ENCODE measurements at places on chromosomes 12 and 14.
A peak's percentile ranks its signal among the peaks of the same experiment; 100 is the strongest.

- no peaks in the 10 kb centered on the region for H3K27me3 ChIP-seq
- H3K4me1 ChIP-seq, result no peaks in the 10 kb centered on the region
- no peaks in the 10 kb centered on the region for H3K36me3 ChIP-seq
Measured at GRCh38 chr12:75444429-75445136, 36.0 kb upstream of the GLIPR1 start.

DNA sequence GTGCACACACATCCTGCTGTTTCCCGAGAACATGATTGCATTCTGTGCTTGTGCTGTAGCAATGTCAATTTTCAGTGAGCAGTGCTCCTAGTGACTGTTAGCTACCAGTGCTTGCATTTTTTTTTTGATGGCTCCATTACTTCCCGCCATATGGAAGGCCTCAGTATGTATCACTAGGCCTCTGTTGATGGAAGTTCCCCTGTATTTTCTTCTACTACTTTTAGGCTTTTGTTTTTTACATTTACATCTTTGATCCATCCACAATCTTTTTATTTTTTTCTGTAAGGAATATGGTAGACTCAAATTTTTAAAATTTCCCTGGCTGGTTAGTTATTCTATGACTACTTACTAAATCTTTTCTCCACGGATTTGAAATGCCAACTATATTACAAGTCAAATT is 49.1 kb downstream of the ZNF664 start:
- H3K27me3 ChIP-seq, result no peaks in the 10 kb centered on the region
- no peak for DNase-seq
- H3K4me1 ChIP-seq, result peaks cover 20% of the 10 kb centered on the region
- no peak overlapping the region for H3K27ac ChIP-seq

DNA sequence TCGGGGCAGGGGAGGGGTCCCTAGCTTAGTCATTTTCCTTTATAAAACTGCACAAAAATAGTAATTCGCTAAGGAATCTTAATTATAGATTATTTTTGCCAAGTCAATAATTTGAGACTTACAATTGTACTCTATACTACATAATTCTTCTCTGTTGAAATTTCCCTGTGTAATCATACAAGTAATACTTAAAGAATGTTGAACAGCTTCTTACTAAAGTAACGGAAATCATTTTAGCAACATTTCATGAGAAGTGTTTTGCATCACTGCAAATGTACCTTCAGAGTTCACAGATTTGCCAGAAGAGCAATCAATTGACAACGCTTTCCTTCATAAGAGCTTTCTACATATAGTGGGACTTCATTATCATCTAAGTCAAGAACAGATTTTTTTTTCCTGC is 7.9 kb upstream of the GNG2 start:
- no peak overlapping the region for H3K4me3 ChIP-seq
- no peak overlapping the region for H3K27ac ChIP-seq
- no peak for DNase-seq
- H3K36me3 ChIP-seq, result no peaks in the 10 kb centered on the region

DNA sequence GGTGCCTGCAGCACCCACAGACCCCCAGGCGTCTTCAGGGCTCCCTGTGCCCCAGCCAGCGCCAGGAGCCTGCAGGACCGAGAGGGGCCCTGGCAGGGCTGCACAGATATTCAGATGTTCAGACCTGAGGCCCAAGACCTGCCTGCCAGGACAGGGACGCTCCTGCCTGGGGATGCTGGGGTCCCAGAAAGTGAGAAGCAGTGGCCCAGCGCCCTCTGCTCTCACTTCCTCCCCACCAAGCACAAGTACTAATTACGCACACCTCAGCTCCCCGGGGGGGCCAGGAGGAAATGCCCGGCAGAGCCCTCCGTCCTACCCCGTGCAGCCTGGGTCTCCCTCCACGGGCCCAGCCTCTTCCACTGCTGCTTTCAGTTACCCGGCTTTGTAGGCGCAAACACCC is 28.8 kb upstream of the INF2 start:
- H3K27me3 ChIP-seq, result no peaks in the 10 kb centered on the region
- DNase-seq, result no peak
- H3K27ac ChIP-seq, result no peak overlapping the region
- H3K36me3 ChIP-seq, result no peaks in the 10 kb centered on the region

DNA sequence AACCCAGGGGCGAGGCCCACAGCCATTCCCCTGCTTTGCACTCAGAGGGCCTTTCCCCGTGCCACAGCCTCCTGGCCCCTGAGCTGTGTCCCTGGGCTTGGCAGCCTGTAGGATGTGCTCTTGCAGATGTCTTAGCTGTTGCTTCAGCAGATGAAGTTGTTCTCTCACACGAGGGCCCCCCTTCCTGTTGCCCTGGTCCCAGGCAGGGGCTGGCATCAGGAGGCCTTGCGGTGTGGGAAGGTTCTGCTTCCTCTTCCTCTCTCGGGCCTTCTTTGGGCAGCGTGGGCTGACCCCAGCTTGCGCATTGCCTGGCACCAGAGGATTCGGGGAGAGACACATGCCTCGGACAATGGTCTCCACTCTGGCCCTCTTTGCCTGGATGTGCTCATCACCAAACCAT is 12.7 kb downstream of the PROX2 start:
- H3K36me3 ChIP-seq, result no peaks in the 10 kb centered on the region
- H3K4me3 ChIP-seq, result no peak overlapping the region
- no peak for DNase-seq
- no peak overlapping the region for H3K27ac ChIP-seq
- no peaks in the 10 kb centered on the region for H3K27me3 ChIP-seq
- H3K4me1 ChIP-seq, result no peaks in the 10 kb centered on the region

GRCh38 chr12:104627990-104628830 is 171.5 kb downstream of the CHST11 start:
- H3K27me3 ChIP-seq, result no peaks in the 10 kb centered on the region
- H3K4me1 ChIP-seq, result peaks cover 22% of the 10 kb centered on the region
- no peak overlapping the region for H3K4me3 ChIP-seq
- no peaks in the 10 kb centered on the region for H3K36me3 ChIP-seq
- no peak for DNase-seq

- no peaks in the 10 kb centered on the region for H3K27me3 ChIP-seq
- peaks cover 14% of the 10 kb centered on the region for H3K4me1 ChIP-seq
- no peak overlapping the region for H3K27ac ChIP-seq
- DNase-seq, result no peak
Measured at GRCh38 chr14:90491911-90492531, 95.2 kb downstream of the CALM1 start.

DNA sequence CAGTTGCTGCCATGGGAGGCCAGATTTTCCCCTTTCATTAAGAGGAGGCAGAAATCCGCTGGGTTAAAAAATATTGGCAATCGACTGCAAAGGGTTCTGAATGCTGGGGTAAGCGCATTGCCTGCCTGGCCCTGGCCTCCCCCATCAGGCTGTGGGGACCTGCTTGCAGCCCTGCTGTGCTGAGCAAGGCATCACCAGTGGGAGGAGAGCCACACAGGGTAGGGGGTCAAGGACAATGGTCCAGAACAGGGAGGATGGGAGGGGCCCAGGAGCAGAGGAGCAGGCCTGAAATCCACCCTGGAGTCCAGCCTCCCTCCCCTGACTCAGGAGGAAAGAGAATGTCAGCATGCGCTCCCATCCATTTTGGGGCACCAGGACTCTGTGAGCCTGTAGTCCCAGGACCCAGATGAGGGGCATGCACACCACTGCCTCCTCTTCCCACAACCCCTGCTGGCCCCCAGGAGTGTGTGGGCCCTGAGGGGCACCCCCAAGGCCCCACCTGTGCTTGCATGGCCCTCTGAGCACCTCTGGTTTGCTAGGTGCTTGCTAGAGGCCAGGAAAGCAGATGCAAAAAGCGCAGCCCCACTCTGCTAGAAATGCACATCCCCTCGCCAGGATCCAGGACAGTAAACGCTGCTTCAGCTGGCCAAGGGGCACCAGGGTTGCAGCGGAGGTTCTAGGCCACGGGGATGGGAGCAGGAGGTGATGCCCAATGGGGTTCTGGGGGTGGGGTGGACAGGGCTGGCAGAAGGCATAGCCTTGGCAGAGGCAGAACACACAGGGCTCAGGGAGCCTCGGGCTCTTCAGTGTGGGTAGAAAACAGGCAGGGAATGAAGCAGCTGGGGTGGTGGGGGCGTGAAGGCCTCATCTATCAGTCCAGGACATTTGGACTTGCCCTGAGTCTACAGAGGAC is 14.6 kb downstream of the TESC start:
- DNase-seq, result no peak
- H3K27ac ChIP-seq, result no peak overlapping the region
- H3K4me3 ChIP-seq, result no peak overlapping the region
- H3K4me1 ChIP-seq, result no peaks in the 10 kb centered on the region
- H3K27me3 ChIP-seq, result no peaks in the 10 kb centered on the region

DNA sequence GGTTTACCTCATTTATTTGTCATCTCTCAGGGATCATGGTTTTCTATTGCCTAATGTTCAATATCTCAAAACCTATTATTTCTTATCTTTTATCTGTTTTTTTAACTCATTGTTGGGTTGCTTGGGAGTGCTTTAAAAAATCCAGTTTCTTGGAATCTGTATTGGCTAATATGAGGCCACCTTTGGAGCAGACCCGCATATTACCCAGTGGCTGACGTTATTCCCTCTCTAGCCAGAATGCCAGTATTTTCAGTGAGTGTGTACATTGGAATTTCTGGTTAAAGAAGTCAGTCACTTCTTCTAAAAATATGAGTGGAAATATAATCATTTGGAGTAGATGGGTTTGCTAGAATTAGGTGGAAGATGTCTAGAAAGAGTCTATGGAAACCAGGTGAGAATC is 38.3 kb downstream of the PRMT8 start:
- no peak overlapping the region for H3K4me3 ChIP-seq
- H3K4me1 ChIP-seq, result no peaks in the 10 kb centered on the region
- no peaks in the 10 kb centered on the region for H3K27me3 ChIP-seq
- H3K27ac ChIP-seq, result no peak overlapping the region
- no peaks in the 10 kb centered on the region for H3K36me3 ChIP-seq
- DNase-seq, result no peak

- no peaks in the 10 kb centered on the region for H3K36me3 ChIP-seq
- no peak for DNase-seq
- no peak overlapping the region for H3K4me3 ChIP-seq
- H3K27me3 ChIP-seq, result peaks cover 7% of the 10 kb centered on the region
- H3K4me1 ChIP-seq, result peaks cover 48% of the 10 kb centered on the region
- no peak overlapping the region for H3K27ac ChIP-seq
Measured at GRCh38 chr12:48995086-48995879, 3.9 kb downstream of the DDN start.

DNA sequence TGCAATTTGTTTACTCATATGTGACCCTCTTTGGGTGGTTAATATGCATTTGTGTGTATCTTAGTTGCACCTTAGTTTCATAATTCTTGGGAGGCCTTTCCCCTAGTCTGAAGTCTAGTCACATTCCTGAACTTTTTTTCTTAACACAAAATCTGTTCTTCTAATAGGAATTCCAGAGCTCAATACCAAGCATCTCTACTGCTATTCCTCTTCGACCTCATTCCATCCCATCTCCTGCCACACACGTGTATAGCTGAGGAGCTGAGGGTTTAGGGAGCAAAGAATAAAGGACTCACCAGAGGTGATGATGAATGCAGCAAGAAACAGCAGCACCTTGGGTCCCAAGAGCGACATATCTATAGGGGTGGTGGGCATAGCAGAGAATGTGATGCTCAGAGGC is 875 bp downstream of the MFAP5 start:
- no peak for DNase-seq
- no peaks in the 10 kb centered on the region for H3K36me3 ChIP-seq
- peaks cover 32% of the 10 kb centered on the region for H3K4me1 ChIP-seq
- H3K27ac ChIP-seq, result peak overlapping the region; percentile 72
- no peaks in the 10 kb centered on the region for H3K27me3 ChIP-seq
- peak overlapping the region; percentile 28 for H3K4me3 ChIP-seq

- no peak overlapping the region for H3K4me3 ChIP-seq
- no peak overlapping the region for H3K27ac ChIP-seq
- no peaks in the 10 kb centered on the region for H3K4me1 ChIP-seq
- H3K27me3 ChIP-seq, result no peaks in the 10 kb centered on the region
Measured at GRCh38 chr12:93883436-93884154, 206.4 kb downstream of the CRADD start.

GRCh38 chr12:13179211-13180074 is 17.1 kb upstream of the EMP1 start:
- no peaks in the 10 kb centered on the region for H3K36me3 ChIP-seq
- H3K4me3 ChIP-seq, result no peak overlapping the region

- no peak overlapping the region for H3K4me3 ChIP-seq
- DNase-seq, result no peak
- H3K27me3 ChIP-seq, result no peaks in the 10 kb centered on the region
Measured at GRCh38 chr12:82691513-82691912, 4.8 kb downstream of the TMTC2 start.

GRCh38 chr12:31260840-31261239 is 65.1 kb downstream of the SINHCAF start:
- DNase-seq, result no peak
- H3K27me3 ChIP-seq, result no peaks in the 10 kb centered on the region
- H3K27ac ChIP-seq, result no peak overlapping the region
- no peak overlapping the region for H3K4me3 ChIP-seq
- no peaks in the 10 kb centered on the region for H3K36me3 ChIP-seq

DNA sequence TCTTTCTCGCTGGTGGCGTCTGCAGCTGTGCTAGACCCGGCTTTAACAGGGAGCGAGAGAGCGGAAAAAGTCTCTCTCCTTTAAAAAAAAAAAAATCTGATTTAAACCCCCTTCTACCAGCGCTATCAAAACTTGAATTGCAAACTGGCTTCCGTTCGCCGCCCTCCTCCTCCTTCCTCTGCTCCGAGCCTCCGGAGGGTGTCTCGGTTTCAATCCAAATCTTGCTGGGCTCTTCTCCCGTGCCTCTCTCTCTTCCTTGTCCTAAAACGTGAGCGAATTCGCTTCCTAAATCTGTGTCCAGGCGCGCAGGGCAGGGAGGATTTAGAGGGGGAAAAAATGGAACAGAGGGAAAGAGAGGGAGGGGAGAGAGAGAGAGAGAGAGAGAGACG is 272 bp downstream of the TBX3 start:
- peak overlapping the region; percentile 99 for H3K27ac ChIP-seq
- H3K27me3 ChIP-seq, result no peaks in the 10 kb centered on the region
- H3K4me3 ChIP-seq, result peak overlapping the region; percentile 82
- no peak for DNase-seq
- no peaks in the 10 kb centered on the region for H3K36me3 ChIP-seq

DNA sequence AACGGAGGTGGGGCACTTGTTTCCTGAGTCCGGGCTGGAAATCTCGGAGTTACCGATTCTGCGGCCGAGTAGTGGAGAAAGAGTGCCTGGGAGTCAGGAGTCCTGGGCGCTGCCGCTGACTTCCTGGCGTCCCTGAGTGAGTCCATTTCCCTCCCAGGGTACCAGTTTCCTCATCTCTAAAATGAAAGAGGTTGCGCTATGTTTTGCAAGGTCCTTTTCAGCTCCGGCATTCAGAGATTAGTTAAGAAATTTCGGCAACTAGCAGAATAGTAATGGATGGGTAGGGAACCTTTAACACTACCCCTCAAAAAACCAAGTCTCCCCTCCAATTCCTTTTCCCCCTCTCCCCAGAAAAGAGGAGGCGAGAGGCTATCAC is 724 bp downstream of the BLOC1S1 start:
- peak overlapping the region; percentile 94 for H3K27ac ChIP-seq
- H3K36me3 ChIP-seq, result no peaks in the 10 kb centered on the region
- no peak for DNase-seq
- peaks cover 60% of the 10 kb centered on the region for H3K4me1 ChIP-seq
- H3K4me3 ChIP-seq, result peak overlapping the region; percentile 91

DNA sequence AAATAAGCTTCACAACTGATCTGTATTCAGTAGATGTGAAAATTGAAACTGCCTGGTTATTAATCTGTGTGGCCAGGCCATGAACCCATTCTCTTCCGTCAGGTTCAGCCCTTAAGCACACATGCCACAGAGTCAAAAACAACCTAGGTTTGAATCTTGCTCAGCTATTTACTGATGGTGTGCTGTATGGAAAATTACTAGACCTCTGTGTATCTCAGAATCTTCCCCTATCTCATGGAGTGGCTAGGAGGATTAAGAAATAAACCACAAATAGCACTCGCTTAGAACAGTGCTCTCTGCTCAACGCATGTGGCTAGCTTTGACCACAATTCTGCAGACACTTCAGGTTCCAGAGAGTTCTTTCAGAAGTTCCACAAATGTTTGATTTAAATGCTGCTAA is 240.7 kb upstream of the PLEKHG7 start:
- no peak for DNase-seq
- H3K36me3 ChIP-seq, result no peaks in the 10 kb centered on the region
- H3K4me3 ChIP-seq, result no peak overlapping the region
- no peak overlapping the region for H3K27ac ChIP-seq

Data from vagina (tissue), 2 donors.